MCF 10A (cell line): ENCODE measurements at places on chromosomes 7 and 10. TPM values are rescaled to one million over a fixed set of nuclear protein-coding genes. Genes with fewer than 3 reads are reported as not detected.

Gene FRMD4A
- 0.23 and 8.9 TPM in 2 replicates for total RNA-seq

DNA sequence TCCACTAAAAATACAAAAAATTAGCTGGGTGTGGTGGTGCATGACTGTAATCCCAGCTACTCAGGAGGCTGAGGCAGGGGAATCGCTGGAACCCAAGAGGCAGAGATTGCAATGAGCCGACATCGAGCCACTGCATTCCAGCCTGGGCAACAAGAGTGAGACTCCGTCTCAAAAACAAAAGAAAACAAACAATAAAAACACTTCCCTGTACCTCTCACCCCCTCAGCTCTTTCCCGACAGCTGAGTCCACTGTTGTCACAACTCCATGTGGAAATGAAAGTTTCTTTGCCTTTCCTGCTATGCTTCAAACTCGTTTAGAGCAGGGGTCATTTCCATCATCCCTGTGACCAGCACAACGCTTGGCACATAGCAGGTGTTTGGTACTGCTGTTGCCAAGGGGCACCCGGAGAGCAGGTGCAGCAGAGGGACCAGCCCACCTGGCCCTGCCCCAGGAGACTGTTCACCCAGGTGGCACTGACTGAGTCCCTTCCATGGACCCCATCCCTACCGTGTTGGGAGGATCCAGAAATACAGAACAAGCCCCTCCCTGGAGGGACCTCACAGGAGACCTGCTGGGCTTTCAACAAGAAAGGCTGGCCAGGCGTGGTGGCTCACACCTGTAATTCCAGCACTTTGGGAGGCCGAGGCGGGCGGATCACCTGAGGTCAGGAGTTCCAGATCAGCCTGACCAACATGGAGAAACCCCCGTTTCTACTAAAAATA is 4.9 kb downstream of the TMEM130 start:
- DNase-seq = peak; percentile 50

DNA sequence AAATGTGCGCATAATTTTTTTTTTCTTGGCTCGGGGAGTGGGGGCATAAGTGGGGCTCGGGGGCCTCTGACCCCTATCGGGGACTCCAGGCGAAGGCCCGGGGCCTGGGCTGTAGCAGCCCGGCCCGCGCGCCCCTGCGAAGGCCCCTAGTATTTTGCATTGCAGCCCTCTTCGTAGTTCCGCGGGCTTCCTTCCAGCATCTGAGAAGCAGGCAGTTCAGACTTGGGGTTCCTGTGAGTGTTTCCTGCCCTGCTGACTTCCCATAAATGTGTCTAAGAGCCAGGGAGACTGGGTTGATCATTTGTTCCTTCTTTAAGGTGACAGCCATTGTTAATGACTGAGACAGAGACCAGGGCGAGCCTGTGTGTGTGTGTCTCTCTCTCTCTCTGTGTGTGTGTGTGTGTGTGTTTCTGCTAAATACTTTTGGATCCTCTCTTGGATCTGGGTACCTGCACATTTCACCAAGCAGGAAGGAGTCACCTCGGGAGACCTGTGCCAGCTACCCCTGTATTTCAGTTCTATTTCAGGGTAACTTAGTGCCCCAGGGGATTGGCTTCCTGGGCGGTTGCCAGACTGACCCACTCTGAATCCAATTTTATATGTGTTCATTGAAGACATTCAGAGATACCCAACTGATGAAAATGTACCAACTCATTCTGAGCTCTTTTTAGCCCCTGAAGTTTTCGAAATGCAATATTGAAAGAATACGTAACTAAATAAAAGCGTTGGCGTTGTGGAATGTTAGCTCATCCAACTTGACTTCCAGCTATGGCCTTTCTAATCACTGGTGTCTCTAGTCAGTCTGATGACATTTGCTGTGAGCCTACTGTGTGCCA is 805 bp downstream of the MSRB2 start:
- peak; percentile 46 for DNase-seq

GRCh38 chr7:140192176-140192575 is 15.4 kb upstream of the KDM7A start:
- no peak for DNase-seq

- no peak for DNase-seq
Measured at GRCh38 chr10:86211691-86212390, 154.8 kb downstream of the GRID1 start.

GRCh38 chr10:102859911-102860310 is 5.9 kb downstream of the BORCS7 start:
- DNase-seq = no peak

DNA sequence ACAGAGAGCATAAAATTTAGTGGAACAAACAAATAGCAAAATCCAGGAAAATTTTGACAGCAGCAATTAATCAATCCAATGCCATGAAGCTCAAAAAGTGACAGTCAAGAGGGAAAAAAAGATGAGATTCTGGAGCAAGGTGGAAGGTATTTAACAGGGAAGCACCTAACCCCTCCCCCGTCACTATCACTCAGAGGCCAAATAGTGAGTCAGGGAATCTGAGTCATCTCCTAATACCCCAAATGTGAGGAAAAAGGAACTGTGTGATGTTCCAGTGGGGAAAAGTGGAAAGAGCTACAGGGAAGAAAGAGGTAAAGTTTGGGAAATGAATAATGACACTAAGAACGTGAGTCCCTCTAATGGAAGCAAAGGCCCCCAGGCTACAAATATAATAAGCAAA is 113.2 kb upstream of the PHF14 start:
- peak; percentile 58 for DNase-seq

GRCh38 chr7:50953303-50953702 is 170.6 kb upstream of the GRB10 start:
- DNase-seq = peak; percentile 87

Gene HOXA9
- total RNA-seq = 6.9 and 7.6 TPM in 2 replicates

DNA sequence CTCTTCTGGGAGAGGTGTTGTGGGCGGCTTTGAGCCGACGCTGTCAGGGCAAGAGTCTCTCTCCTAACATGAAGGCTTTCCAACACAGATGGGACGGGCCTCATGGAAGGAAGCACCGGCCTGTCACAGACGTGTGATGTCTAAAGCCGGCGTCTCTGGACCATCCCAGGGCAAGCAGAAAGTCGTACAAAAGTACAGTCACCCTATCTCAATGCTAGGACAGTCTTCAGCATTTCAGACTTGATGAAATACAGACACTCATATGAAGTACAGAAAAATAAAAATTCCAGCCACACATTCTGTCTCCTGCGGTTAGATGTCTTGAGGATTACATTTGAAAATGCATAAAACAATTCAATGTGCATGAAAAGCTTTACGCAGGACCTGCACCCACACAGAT is 30.6 kb downstream of the CYP2W1 start:
- no peak for DNase-seq

DNA sequence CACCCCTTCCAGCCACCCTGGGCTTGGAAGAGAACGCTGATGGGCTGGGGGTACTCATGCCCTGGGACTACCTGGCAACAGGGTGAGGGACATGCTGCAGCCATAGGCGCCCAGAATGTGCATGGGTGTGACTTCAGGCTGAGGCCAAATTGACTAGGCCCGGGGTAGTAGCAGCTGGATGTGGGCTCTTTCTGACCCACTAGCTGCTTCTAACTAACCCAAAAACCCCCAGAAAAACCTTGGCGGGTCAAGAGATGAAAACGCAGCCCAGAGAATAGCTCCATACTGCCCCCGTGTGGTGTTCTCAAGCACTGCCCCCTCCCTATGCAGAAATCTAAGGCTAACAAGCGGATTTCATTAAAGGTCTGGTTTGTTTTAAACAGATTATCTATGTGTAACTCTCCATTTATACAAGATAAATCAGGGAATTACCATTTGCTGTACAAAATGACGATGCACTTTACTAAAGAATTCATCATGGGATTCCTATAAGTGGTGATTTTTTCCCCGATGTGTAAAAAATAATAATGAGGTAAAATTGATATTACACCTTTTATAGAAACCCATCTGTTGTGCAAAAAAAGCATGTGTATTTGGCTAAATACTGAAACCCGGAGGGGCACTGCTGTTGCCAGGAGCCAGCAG is 4.2 kb downstream of the SMARCD3 start:
- peak; percentile 63 for DNase-seq

Gene PVRIG
- total RNA-seq = 0.74 TPM in 1 of 2 replicates, not detected in the other

Gene HYAL4
- not detected in 2 replicates for total RNA-seq

DNA sequence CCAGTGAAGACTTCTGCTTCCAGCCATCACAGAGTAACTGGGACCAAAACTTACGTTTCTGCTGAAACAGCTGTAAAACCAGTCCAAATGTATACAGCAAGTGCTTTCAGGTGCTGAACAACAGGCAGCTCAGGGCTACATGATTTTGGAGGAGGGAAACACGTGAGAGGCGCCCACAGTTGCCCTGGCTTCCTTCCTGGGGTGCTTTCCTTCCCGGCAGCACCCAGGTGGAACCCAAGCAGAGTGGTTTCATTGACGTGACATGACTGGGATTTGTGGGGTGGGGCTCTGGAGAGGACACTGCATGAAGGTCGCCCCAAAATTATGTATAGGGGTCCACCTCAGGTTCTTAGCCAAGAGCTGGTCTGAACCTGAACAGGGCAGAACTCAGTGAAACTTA is 34.2 kb downstream of the IL2RA start:
- DNase-seq = no peak

DNA sequence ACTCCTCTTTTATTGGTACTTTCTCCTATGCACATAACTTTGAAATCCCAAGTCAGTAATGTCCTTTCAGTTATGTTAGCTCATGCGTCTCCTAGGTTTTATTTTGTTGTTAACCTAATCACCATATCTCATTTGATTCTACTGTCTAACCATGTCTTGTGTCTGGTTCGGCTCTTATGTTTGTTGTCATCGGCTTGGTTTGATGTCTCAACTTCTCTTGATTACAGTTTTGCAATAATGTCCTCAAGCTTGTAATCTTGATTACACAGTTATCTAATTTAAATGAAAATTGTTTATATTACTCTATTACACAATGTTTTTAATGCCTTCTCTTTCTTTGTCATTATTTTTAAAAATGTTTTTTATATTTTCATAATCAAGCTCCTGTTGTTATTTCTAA is 35.9 kb upstream of the SEMA3A start:
- no peak for DNase-seq

DNA sequence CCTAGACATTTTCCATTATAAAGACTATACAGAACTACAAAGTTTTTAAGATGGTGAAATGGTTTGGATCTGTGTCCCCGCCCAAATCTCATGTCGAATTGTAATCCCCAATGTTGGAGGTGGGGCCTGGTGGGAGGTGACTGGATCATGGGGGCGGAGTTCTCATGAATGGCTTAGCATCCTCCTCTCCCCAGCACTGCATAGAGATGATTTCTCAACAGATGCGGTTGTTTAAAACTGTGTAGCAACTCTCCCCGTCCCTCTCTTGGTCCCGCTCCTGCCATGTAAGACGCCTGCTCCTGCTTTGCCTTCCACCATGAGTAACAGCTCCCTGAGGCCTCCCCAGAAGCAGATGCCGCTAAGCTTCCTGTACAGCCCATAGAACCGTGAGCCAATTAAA is 1.6 kb downstream of the FAM133B start:
- DNase-seq = peak; percentile 31

GRCh38 chr7:135712796-135713195 is 15.2 kb downstream of the SLC13A4 start:
- no peak for DNase-seq

Gene TMEM229A
- total RNA-seq = not detected in 2 replicates

- DNase-seq = no peak
Measured at GRCh38 chr10:21751341-21752310, 217.6 kb downstream of the MLLT10 start.

DNA sequence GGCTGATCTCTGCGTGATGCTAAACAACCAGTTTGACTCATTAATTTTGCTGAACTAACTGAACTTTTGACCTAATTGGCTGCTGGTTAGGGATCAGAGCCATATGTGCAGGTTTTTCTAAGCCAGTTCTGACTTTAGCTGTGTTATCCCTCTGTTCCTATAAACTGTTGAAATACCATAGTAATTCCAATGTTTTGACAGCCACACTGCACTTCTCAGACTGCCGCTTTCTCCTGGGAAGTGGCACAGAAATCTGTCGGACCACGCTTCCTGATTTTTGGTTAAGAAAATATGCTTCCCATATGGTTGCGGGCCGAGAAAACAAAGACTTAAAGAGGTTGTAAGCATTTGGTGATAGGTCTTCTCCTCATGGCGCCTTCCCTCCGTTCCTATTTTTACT is 42.3 kb downstream of the TBXAS1 start:
- no peak for DNase-seq

DNA sequence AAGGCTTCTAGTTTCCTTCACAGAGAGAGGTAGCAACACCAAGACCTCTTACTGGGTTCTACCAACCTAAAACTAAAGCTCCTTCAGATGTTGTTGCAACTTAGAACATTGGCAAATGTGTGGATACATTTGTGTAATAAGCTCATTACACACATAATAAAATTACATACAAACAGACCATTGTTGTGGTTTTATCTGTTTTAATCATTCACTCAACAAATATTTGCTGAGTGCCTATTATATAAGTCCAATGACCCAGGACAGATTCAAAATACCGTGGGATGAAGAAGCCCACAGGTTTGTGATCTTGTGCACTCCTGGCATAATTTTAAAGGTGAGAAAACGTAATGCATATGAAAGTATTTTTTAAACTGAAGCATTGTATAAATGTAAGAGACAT is 160.4 kb upstream of the NPVF start:
- DNase-seq = no peak

- DNase-seq = no peak
Measured at GRCh38 chr10:60521974-60522405, 132.3 kb upstream of the ANK3 start.

GRCh38 chr7:105934572-105935185 is 28.4 kb upstream of the CDHR3 start:
- peak; percentile 47 for DNase-seq

- no peak for DNase-seq
Measured at GRCh38 chr7:27966219-27966780, 214.3 kb downstream of the JAZF1 start.

GRCh38 chr10:31147210-31147608 is 115.5 kb upstream of the ZNF438 start:
- DNase-seq = peak; percentile 65

GRCh38 chr7:48109848-48110663 is 21.0 kb downstream of the UPP1 start:
- DNase-seq = peak; percentile 78

DNA sequence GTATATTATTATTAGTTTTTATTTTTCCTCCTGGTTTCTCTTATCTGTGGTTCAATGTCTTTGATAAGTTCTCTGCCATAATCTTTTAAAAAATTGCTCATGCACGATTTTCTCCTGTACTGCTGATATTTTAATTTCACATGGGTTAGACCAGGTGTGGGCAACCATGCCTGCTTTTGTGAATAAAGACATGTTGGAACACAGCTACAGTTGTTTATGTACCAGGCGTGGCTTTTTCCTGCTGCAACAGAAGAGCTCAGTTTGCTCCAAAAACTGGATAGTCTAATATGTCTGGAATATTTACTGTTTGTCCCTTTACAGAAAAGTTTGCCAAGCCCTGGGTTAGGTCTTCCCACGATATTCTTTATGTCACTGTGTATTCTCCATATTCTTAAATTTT is 105.2 kb downstream of the VWC2 start:
- DNase-seq = no peak

GRCh38 chr10:100008708-100009282 is 952 bp downstream of the DNMBP start:
- DNase-seq = peak; percentile 27
